ENCODE measurements at places on chromosomes 4 and X.
A peak's percentile ranks its signal among the peaks of the same experiment; 100 is the strongest.

DNA sequence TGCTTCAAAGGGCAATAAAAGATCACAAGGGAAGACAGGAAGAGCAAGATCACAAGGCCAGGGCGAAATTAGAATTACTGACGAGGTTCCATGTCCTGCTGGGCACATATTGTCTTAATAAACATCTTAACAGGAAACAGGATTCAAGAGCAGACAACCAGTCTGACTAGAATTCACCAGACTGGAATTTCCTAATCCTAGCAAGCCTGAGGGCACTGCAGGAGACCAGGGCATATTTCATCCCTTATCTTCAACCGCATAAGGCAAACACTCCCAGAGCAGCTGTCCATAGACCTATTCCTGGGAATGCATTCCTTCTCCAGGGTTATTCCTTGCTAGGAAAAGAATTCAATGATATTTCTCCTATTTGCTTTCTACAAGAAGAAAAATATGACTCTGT is 12.4 kb upstream of the TDO2 start:
- no peak for DNase-seq

GRCh38 chr4:118935819-118936218 is 47.2 kb downstream of the SYNPO2 start:
- no peak for DNase-seq

DNA sequence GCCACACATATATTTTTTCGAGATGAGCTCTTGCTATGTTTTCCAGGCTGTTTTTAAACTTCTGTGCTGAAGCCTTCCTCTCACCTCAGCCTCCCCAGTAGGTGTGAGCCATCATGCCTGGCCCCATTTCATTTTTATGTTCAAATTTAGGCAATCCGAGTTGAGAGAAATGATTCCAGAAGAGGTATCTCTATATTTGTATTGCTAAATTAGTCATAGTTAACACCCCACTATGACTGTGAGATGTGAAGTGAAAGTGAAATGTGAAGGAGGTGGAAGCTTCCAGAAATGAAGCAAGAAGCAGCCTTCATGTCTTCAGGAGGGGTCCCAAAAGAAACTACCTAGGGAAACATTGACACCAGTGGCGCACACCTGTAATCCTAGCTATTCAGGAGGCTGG is 17.7 kb downstream of the APELA start:
- no peak for DNase-seq

DNA sequence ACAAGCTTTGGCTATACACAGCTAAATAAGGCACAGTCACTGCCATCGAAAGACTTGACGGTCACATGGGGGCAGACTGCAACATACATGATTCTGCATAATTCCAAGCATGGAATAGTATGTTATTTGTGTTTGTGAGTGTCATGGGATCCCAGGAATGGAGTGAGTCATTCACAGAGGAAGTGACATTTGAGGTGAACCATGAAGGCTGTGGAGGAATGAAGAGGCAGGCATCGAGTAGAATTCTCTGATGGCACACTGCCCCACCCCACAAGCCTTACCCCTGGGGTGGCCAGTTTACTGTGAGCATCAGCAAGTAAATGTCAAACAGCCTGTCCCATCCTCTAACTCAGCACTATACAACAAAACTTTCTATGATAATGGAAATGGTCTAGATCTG is 619.7 kb downstream of the MID1IP1 start:
- no peak for DNase-seq

- peak; percentile 77 for DNase-seq
Observed at GRCh38 chrX:10769696-10770619, 149.6 kb upstream of the MID1 start.

GRCh38 chrX:49264460-49264859 is at the start of gene FOXP3:
TSS of gene FOXP3 (minus strand) at chrX:49264710. CDS start at chrX:49258505, 6,205 bp downstream.
- no peak for DNase-seq

- no peak for DNase-seq
Observed at GRCh38 chr4:55768291-55768690, 51.3 kb upstream of the EXOC1L start.

DNA sequence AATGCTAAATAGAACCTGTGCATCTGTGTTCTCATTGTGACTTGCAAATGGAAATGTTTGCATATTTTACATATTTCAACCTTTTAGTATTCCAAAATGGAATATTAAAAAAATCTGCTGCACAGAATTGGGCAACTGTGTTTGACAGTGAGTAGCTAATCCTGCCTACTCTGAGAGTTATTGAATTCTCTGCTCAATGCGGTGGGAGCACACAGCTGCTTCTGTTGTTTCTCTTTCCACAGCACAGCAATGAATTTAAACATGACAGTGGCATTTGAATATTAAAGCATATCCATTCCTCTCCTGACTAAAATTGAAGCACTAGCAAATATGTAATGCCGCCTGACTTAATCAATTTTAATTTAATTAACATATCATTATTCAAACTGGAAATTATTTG is 366.6 kb downstream of the GASK1B start:
- peak; percentile 23 for DNase-seq

- DNase-seq: peak; percentile 30
Observed at GRCh38 chr4:169272265-169272886, 1.6 kb upstream of the SH3RF1 start.

- no peak for DNase-seq
Observed at GRCh38 chr4:147288512-147288911, 192.4 kb upstream of the EDNRA start.

DNA sequence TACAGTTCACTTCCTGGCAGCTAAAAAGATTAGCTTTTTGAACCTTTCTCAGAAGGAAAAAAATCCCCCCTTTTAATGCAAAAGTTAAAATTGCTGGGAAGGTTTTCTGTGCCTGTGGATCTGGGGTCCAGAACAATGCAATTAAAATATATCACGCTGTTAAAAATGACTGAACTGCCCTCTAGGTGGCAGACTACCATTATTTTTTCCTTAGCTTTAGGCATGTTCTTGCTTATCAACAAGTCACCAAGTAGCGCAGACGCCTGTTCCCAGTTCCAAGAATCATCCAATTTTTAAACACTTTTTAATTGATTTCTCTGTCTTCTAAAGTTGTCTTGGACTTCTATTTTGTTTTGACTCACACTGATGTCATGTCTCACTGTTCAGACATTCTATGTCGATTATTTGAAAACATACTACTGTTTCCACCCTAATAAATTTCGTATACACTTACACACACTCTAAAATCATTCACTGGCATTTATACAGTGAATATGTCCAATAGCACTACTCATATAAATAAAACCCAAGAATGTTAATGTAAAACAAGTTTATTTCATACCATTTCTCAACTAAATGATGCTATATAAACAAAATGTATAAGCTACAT is 661.6 kb downstream of the RAPGEF2 start:
- DNase-seq: peak; percentile 81

DNA sequence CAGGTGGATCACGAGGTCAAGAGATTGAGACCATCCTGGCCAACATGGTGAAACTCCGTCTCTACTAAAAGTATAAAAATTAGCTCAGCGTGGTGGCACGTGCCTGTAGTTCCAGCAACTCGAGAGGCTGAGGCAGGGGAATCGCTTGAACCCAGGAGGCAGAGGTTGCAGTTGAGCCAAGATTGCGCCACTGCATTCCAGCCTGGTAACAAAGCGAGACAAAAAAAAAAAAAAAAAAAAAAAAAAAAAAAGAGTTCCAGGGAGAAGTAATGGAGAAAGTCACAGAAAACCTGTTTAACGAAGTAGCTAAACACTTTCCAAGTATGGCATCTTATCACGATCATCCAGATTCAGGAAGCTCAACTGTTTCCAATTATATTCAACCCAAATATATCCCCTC is 10.9 kb downstream of the KLHL4 start:
- no peak for DNase-seq

Data from tongue (tissue), 3 donors.